ENCODE measurements at places on chromosomes 6 and 20.
A peak's percentile ranks its signal among the peaks of the same experiment; 100 is the strongest.

DNA sequence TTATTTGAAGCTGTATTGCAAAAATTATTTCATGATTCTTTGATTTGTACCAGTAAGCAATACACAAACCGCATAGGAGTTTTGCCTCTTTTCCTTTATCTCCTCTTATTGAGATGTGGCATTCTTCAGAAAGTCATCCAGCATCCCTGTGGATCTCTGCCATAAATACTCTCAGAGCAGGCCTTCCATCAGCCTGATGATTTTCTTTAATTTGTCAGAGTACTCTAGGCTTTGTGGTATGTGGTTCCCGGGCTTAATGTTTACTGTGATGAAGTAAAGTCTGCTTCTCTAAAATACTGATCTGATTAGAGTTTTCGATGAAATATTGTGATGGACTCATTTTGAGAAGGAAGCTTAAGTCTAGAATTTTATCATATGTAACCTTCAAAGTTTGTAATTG, 31.1 kb upstream of the SLC35D3 start:
- no peak for DNase-seq

DNA sequence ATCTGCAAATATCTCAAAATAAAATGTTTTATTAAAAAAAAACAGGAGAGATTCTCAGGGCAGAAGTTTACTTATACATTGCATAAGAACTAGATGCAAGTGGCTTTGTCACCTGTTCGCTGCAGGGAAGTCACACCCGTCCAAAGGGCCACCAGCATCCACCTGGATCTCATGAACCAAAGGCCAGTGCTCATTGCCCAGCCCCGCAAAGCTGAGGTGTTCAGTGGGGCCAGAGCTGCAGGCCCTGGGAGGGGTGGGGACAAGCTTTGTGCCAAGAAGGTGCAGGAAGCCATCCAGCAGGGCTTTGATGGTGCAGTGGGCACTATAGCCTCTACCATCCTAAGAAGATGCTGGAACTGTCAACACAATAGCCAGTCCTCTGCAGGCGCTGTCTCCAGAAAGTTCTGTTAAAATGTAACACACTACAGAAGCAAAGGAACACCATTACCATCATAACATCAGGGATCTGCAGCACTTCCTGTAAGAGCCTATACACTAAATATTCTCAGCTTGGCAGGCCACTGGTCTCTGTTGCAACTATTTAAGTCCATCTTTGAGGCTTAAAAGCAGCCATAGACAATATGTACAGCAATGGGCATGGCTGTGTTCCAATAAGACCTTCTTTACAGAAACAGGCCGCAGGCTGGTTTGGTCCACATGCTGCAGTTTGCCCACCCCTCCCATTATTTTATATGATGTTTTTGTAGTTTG, 15.7 kb upstream of the CD93 start:
- no peak for DNase-seq

DNA sequence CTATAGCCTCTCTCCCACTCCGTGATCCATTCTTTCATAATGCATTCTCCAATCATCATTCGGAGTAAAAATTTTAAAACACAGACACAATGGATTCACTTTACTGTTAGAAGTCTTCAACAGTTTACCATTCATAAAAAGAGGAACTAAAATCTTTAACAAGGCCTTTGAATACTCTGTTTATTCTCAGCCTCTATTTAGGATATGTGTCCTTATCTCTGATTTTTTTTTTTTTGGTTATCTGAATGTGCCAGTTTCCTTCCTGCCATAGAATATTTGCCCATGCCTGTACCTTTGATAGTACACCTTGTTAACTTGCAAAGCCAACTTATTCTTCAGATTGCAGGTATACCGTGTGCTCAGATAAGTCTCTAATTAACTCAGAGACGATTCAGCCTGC, 11.1 kb downstream of the CRISP1 start:
- no peak for DNase-seq

DNA sequence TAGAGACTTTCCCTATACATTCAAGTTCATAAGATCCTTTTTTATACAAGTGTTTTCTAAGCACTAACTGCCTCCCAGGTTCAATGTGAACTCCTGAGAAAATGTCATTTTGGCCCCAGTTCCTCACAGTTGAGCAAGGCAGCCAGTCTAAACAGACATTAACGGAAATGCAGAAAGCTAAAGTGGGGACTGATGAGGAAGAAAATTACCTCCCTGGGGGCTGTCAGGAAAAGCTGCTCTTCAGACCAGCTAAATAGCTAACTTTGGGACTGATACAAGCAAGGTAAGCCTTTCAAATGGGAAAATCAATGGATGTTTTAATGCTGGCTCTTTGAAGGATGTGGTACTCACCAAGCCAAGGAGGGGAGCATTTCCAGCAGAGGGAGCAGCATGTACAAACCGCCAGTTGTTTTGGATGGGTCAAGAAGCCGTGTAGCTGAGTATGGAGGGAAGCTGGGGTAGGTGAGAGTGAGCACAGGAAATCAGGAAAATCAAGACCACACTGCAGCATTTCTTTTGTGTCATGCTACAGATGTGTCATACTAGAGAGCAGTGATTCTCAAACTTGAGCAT, 180.8 kb upstream of the CHD6 start:
- DNase-seq: no peak

DNA sequence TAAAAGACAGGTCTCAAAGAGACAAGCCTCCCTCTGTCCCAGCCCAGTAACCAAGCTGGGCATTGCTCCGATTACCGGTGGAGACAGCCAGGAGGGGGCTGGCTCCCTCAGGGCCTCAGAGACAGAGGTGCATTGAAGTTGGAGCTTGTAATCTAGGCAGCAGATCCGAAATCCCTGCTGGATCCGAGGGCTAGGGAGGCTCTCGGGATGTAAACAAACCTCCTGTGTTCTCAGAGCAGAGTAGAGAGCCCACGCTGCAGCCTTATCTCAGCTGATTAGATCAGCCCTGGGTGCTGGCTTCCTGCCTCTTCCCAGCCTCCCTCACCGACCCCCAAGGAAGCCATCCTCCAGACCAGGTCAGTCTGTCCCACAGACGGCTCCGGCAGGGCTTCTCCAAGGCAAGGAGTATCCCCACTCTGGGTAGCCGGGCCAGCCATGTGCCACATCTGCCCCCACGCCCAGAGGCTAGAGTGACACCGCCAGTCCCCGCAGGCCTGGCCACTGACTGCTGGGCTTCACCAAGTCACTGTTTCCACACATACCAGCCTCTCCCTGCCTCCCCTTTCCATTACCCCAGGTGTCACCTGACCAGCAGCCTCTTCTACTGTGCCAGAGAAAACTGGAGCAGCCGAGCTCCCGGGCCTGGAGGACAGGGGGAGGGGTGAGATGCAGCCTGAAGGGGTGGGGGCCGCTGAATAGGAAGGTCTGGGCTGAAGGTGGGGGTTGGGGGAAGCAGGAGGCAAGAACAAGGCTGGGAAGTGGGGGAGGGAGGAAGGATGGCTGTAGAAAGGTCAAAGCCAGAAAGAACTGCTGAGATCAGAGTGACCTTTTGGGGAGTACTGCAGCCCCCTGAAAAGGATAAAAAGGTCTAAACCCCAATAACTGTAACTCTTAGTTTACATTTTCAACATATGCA, 6.0 kb downstream of the SDC4 start:
- no peak for DNase-seq

DNA sequence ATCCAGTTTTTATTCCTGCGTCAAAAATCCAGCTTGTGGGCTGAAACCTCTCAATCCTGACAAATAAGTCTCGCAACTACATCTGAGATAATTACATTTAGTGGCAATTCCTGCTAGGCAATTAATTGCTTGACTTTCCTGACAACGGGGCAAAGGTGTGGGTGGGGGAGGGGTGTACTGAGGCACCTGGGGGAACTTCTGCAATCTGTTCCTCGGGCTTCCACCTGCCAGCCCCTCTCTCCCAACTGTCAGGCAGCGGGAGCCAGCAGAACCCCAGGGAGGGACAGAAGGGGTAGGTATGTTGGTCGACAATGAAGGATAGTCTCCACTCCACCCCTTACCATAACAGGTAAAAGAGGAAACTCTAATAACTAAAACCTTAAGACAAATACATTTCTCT, 6.8 kb downstream of the C6orf52 start:
- no peak for DNase-seq

- peak; percentile 53 for DNase-seq
Observed at GRCh38 chr20:58888521-58889333, 36.2 kb downstream of the GNAS start.

GRCh38 chr6:13139119-13139518, 189.2 kb downstream of the TBC1D7 start:
- no peak for DNase-seq
